Effector memory CD4-positive, alpha-beta T cell (primary cell): ENCODE measurements at places on chromosomes 3 and 15.

DNA sequence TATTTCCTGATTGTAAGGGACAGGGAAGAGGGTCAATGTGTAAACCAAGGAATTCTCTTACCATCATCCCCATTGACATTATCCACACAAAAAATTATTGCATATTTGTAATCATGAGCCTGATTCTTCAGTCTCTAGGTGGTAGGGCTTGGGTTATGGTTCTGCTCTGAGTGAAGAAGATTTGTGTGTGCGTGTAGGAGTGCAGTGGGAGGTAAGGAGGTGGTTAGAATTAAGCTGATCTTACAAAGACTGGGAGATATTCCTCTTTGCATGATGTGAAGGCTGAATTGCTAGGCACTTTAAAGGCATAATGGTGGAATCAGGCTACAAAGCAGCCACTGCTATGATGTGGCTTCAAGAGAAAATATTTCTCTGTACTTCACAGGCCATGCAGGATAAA, 23.0 kb upstream of the MINDY4B start:
- DNase-seq, result no peak

DNA sequence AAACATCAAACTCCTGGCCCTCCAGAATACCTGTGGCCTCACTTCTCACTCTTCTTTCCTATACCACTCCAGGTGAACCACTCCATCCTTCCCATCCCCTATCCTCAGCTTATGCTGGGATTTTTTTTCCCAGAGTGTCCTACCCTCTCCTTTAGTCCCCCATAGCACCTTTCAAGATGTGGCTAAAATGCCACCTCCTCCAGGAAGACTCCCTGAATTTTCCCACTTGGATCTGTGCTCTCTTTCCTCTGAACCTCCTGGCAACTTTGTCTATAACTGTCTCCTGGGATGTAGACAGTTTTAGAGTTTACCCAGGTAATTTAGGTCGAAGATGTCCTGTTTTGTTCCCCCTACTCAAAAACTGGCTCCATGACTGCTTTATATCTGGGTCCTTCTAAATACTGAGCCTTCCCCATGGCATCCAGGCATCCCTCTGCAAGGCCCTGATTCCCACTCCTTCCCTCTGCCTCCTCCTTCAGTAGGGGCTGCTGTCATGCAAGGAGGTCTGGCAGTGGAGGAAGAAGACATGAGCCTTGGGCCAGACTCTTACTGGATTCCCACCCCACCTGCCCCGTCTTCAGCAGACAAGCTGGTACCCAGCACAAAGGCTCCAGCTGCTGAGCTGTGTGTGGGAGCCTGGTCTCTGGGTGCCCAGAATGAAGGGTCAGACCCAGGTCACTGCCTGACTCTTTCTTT, 161.5 kb downstream of the SMAD6 start:
- DNase-seq, result no peak

DNA sequence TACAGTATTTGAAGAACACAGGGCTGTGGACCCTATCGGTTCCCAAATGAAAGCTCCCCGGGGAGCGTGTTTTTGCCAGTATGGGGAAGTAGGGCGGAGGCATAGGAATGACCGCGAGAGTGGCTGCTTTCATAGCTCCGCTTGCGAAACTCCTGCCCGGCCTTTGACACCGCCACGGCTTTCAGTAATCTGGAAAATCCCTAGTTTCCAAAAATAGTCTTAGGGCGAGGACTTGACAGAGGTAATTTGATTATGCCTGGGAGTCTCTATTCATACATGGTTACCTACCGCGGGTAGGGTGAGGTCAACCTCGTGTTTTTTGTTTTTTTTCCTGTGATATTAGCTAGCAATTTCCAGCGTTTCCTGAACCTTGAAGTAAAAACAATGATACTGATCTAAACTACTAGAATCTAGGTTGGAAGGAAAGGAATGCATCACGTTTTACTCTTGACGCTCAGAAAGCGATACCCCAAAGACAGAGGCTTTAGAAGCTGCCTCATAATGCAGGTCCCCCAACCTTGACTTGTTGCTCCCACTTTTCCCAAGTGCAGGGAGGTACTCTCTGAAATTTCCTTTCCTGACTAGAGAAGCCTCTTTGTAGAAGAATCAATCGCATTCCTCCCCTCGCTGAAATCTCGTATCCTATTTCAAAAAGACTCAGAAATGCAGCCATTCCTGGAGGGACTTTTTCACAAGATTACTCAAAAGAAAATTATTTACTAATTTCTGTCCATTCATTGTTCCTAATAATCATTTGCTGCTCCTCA, 894 bp upstream of the CCNL1 start:
- peak; percentile 69 for DNase-seq

- DNase-seq, result no peak
Measured at GRCh38 chr3:127287840-127288239, at the start of gene PRR20G. TSS of gene PRR20G (minus strand) at chr3:127288046. CDS start at chr3:127287365, 681 bp downstream.

- no peak for DNase-seq
Measured at GRCh38 chr15:80695911-80696661, 976 bp downstream of the ABHD17C start.

DNA sequence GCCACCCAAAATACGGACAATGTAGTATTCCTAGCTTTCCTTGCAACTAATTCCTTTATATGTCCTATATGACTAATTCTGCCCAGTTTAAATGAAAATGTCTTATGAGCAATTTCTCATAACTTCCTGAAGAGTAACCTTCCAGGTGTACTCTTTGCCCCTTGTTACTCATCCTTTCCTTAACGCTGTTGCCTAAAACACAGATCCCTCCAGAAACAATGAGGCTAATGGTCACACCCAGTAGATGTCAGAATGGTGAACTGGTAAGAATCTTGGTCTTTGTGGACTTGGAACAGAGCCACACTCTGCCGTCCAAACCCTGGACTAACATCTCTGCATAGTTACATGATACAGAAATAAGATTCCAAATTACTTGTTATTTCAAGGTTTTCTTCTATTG, 497.9 kb downstream of the IGSF11 start:
- no peak for DNase-seq

DNA sequence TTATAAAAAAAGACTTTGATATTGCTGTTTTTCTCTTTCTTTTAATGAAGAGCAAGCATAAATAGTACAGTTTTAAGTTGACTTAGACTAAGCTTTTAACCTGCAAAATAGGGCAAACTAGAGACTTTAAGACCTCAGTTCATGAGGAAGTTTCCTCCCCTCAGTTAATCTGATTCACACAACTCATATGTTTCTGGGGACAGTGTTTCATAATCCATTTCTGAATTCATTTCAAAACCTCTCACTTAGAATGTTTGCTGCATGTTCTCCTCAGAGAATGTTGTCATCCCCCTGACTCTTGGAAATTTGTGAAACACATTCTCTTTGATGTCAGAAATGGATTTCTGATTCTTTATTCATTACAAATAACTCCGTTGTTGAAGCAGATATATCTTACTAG, 79.3 kb upstream of the SKOR1 start:
- DNase-seq, result no peak
